DMS53 (cell line): ENCODE measurements at places on chromosomes 7 and 10.

DNA sequence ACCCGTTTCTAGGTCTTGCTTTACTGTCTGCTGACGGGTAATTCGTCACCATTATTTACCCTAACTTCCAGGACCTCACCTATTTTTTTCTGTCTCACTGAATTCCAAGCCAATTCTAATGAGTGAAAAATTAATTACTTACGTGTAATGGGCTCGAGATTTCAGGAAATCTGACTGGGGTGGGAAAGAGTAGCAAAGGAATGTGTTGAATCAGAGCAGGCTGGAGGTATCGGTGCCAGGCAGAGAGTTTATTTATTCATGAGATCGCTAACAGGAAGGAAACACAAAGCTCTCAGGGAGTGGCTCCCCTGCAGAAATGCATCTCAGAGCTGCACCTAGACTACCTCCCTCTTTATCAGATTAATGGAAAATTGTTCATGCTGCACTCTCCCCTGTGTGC, 4.0 kb upstream of the DIP2C start:
- DNase-seq, result no peak

DNA sequence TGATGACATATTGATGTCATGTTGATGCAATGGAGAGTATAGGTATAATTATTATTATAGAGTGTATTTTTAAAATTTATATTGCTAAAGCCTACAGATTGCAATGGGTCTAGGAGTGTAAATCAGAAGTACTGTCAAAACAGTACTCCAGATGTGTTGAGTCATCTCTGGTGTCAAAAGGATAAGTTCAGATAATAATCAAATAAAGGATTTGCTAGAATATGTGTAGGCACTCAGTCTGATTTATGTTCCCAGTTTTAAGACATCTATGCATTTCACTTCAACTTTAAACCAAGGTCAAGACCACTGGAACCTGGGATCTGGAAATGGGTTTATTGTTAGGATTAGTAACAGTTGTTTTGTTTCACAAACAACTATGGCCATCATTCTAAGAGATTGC, 342.3 kb upstream of the BMPER start:
- no peak for DNase-seq

GRCh38 chr10:132848291-132848701, 62.3 kb upstream of the NKX6-2 start:
- no peak for DNase-seq

GRCh38 chr7:139543801-139544603, 20.5 kb downstream of the CLEC2L start:
- DNase-seq, result peak; percentile 30

GRCh38 chr10:14567421-14567820, 207.3 kb downstream of the FAM107B start:
- DNase-seq, result no peak

DNA sequence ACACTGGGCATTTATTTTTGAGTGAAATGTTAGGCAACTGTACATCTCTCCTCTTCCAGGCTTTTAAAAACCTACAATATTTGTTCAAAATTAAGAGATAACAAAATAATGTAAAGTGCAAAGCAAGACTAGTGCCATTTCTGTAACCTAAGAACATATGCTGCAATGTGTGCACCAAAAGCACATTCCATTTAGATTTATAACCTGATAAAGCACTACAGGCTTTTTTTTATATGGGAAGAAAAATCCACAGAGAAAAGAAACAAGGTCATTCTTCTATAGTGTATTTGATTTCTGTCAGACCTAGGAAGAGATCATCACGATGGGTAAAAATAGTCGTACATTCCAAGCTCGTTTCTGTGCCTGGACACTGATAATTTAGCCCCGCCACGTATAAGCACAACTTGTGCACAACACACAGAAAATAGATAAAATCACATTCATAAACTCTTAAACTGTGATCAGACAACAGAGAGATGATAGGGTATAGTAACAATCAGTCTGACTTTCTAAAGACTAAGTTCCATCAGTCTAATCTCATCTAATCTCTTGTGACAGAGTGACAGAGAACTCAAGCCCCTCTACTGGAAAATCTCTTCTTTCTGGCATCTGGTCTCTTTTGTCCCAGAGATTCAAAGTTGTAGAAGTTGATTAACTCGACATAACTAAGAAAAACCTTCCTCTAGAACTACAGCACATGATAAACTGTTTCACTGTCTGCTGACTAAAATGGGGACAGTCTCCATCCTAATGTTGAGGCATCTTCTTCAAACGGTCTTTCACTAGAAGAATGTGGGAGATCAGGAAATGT, 6.7 kb downstream of the LAMB1 start:
- no peak for DNase-seq

DNA sequence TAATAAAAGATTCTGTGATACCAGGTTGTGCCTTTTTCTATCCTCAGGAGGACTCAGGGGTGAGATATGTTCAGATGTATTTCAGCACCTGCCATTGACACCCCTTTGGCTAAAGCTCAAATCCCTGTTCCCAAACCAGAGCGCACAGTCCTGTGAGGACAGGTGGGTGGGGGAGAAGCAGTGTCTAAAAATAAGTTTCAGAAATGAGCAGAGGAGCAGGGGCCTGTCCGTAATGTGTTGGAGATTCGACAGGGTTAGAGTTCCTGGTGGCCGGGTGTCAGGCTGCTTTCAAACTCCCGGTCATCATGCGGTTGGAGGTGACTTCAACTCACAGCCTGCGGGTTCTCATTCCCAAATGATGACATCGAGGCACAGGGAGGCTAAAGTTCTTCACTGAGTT, 211.5 kb downstream of the KLF6 start:
- DNase-seq, result no peak
